ENCODE measurements at places on chromosomes 6 and 20.

DNA sequence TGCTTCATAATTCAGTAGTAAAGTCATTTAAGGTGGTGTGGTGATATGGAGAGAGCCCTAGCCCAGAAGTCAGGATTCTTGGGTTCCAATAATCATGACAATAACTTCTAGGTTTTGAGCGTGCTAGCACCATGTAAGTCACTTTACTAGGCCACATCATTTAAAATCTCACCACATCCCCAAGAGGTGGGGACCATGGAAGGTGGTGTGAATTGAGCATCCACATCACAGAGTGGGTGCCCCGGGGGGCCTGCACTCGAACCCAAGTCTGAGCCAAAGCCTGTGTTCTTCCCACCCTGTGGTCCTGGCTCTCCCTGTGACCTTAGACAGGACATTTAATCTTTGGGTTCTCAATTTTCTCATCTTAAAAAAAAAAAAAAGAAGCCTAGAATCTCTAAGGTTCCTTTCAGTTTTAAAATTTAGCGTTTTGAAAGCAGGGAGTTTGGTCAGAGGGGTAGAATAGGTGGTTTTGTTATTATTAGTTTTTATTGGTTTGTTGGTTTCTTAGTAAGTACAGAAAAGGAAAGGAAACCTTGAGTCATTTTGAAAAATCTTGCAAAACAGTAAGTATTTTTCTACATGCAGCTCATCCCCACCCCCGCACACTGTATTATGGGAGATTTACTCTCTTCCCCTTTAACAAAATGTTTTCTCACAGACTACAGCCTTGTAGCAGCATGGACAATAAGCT lies 26.4 kb downstream of the ARMC2 start:
- DNase-seq = no peak

- peak; percentile 76 for DNase-seq
Observed at GRCh38 chr6:119350202-119350951, 816 bp upstream of the MAN1A1 start.

- DNase-seq = no peak
Observed at GRCh38 chr20:37161830-37162549, 17.1 kb upstream of the RPN2 start.

GRCh38 chr20:58630063-58630462 lies 21.0 kb upstream of the STX16 start:
- no peak for DNase-seq

DNA sequence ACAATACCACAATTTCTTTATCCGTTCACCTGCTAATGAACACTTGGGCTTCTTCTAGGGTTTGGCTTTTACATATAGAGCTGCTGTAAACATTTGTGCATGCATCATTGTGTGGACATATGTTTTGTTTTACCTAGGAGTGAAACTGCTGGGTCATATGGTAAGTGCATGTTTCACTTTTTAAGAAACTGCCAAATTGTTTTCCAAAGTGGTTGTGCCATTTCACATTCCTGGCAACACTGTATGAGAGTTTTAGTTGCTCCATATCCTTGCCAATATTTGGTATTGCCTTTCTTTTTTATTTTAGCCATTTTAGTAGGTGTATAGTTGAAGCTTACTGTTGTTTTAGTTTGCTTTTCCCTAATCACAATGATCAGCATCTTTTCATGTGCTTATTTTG lies 14.1 kb upstream of the RPN2 start:
- no peak for DNase-seq

DNA sequence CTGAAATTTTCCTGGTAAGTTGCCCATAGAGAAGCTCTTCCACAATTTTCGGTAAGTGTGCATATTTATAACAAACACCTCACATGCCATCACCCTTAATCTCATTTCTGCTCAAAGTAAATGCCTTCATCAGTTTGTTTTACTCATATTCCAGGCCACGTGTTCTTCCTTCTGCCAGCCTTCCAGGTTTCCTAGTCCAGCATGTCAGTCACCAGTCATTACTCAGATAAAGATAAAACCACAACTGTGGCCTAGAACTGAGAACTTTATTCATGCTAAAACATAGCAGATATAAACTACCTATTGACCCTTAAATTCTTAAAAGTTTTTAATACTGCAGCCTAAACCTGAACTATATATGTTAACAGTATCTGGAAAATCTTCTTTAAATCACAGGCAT lies 149.5 kb upstream of the SLC22A16 start:
- DNase-seq = no peak
